ENCODE measurements at places on chromosomes 6 and 20. TPM values are rescaled to one million over a fixed set of nuclear protein-coding genes. Genes with fewer than 3 reads are reported as not detected.
A peak's percentile ranks its signal among the peaks of the same experiment; 100 is the strongest.

DNA sequence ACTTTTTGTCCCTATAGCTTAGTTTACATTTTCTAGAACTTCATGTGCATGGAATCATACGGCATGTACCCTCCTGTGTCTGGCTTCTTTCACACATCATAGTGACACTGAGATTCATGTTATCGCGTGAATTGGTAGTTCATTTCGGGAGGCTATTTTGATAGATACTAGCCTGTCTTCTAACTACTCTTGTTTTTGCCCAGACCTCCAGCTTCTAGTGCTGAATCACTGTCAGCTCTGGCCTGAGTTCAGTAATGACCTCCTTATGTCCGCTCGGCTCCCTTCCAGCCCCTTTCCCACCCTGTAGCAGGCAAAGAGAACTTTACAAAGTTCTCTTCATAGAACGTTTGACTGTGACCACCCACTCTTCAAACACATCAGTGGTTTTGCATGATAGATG lies 14.1 kb downstream of the MYBL2 start:
- no peaks in the 10 kb centered on the region for H3K27me3 ChIP-seq
- no peak overlapping the region for H3K4me3 ChIP-seq
- no peaks in the 10 kb centered on the region for H3K36me3 ChIP-seq
- H3K27ac ChIP-seq: no peak overlapping the region

POPDC3 gene
- total RNA-seq: 2.9 TPM

DNA sequence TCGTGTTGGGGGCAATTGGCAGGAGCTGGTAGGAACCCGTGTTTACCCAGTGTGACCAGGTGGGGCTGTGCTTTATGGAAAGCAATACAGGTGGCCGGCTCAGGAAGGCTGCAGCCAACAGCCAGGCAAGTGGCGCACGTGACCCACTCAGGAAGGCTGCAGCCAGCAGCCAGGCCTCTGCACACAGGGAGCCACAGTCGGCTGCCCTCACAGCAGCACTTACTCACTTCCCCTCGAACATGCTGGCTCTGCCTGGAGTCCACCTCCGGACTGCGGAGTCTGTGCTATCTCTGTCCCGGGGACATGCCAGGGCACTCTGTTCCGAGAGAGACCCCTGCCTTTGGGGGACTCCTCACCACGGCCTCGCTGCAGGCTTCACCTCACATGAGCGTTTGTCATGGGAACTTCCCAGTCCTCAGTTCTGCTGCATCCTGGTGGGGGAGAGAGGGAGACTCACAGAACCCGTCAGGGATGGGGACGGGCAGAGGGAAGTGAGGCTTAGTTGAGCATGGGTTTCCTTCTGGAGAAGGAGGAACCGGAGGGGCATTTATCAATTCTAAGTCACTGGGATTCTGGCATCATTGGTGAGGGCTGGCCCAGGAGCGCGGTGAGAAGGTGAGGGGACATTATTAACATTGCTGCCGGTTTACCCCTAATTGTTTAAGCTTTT lies 76.8 kb downstream of the TTLL2 start:
- no peaks in the 10 kb centered on the region for H3K4me1 ChIP-seq
- peak; percentile 68 for DNase-seq
- no peak overlapping the region for H3K4me3 ChIP-seq
- no peaks in the 10 kb centered on the region for H3K27me3 ChIP-seq
- no peaks in the 10 kb centered on the region for H3K36me3 ChIP-seq

DNA sequence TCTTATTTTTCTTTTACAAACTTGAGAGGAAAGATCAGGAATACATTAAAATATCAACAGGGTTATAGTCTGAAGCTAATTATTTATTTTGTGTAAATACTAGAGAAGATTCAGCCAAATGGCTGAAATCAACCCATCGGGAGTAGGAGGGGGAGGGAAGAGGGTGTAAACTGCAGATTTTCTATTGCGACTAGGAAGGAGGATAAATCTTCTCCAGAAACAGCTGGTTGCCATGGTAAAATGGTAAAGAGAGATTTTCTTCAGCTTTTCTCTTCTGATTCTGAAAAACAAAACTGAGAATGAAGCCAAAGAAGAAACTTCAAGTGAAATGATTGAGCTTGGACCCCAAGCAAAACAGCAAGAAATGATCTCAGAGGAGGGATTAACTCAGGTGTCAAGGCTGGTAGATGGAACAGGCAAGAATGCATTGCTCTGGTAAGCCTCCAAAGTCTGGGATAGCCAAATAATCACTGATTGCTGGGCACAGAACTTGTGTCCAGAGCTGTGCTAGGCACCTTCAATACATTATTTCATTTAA lies 193.5 kb upstream of the SPTLC3 start:
- H3K4me1 ChIP-seq: no peaks in the 10 kb centered on the region
- no peak for DNase-seq
- no peaks in the 10 kb centered on the region for H3K27me3 ChIP-seq
- no peaks in the 10 kb centered on the region for H3K36me3 ChIP-seq

- DNase-seq: no peak
- no peaks in the 10 kb centered on the region for H3K36me3 ChIP-seq
- H3K27ac ChIP-seq: no peak overlapping the region
- H3K4me1 ChIP-seq: no peaks in the 10 kb centered on the region
Observed at GRCh38 chr6:68628161-68628560, 6.9 kb upstream of the ADGRB3 start.

LKAAEAR1 gene
- total RNA-seq: not detected

DNA sequence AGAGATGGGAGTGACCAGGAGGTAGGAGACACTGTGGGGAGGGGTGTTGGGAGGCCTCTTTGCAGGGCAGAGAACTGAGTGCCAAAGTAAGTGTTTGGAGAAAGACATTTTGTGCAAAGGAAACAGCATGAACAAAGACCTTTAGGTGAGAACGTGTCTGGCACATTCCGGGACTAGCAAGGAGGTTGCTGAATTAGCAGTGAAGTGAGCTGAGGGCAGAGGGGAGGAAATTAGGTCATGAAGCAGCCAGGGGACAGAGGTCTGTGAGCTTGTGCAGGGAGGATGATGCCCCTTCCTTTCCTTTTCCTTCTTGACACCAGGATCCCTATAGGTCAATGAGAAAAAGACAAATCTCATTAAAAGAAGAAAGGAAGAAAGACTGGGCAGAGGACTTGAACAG lies 21.4 kb upstream of the AHCY start:
- H3K4me1 ChIP-seq: peaks cover 15% of the 10 kb centered on the region
- H3K4me3 ChIP-seq: no peak overlapping the region
- no peak for DNase-seq
- no peaks in the 10 kb centered on the region for H3K27me3 ChIP-seq
- no peaks in the 10 kb centered on the region for H3K36me3 ChIP-seq

GRCh38 chr20:14344746-14345145 lies 7.3 kb upstream of the FLRT3 start:
- DNase-seq: no peak
- H3K4me3 ChIP-seq: no peak overlapping the region
- H3K27me3 ChIP-seq: no peaks in the 10 kb centered on the region
- no peak overlapping the region for H3K27ac ChIP-seq
- H3K4me1 ChIP-seq: no peaks in the 10 kb centered on the region

LY6G6D gene
- not detected for total RNA-seq

- no peaks in the 10 kb centered on the region for H3K36me3 ChIP-seq
- H3K27ac ChIP-seq: no peak overlapping the region
- no peaks in the 10 kb centered on the region for H3K4me1 ChIP-seq
- DNase-seq: no peak
- no peak overlapping the region for H3K4me3 ChIP-seq
Observed at GRCh38 chr6:40735121-40735520, 148.0 kb upstream of the LRFN2 start.

DNA sequence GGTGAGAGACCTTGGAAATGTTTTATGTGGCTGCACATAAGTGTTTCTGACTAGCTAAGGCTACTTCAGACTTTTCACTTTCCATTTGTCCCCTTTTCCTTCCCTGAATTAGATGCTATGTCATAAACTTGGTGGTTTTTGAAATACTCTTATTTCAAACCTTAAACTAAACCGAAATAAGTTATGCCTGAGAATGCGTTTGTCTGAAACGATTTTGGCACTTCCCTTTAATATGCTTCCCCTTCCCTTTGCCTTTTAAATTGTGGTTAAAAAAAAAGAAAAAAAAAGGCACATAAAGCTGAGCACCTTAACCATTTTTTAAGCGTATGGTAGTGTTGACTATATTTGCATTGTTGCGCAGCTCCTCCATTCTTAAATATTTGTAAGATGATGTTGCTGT lies 14.3 kb downstream of the ZNF451 start:
- H3K27me3 ChIP-seq: no peaks in the 10 kb centered on the region
- no peak for DNase-seq
- no peak overlapping the region for H3K27ac ChIP-seq

C20orf202 gene
- total RNA-seq: not detected

DNA sequence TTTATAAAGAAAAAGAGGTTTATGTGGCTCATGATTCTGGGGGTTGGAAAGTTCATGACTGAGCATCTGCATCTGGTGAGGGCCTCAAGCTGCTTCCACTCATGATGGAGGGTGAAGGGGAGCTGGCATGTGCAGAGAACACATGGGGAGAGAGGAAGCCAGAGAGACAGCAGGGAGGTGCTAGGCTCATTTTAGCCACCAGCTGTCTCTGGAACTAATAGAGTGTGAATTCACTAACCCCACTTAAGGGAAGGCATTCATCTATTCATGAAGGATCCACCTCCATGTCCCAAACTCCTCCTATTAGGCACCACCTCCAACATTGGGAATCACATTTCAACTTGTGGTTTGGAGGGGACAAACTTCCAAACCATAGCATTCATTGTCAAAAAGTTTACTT lies 137.3 kb upstream of the PMEPA1 start:
- H3K27ac ChIP-seq: no peak overlapping the region
- no peaks in the 10 kb centered on the region for H3K36me3 ChIP-seq
- no peak overlapping the region for H3K4me3 ChIP-seq
- H3K27me3 ChIP-seq: no peaks in the 10 kb centered on the region

DNA sequence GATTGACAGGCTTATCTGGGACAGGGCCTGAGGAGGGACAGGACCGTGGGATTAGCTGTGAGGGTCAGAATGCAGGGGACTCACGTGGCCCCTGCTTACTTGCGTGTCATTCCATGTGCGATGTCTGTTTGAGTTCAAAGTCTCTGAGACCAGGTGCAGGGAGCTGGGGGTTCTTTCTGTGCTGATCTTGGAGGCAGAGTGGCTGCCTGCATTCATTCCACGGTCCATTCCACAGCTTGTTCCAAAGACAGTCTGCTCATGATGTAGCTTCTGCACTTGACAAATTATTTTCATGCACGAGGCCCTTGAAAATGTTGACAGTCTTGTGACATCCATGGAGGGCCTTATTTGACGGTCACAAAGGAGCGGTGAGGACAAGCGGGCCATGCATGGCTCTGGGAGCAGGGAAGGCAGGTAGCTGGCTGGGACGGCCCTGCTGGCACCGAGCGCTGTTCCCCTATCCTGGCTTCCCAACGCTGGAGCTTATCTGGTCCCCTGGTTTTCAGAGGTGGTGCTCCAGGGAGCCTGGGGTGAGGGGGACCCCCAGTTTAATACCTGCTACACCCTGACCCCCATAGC lies 156.3 kb upstream of the RNF24 start:
- H3K4me1 ChIP-seq: peaks cover 36% of the 10 kb centered on the region
- peaks cover 16% of the 10 kb centered on the region for H3K36me3 ChIP-seq
- no peak for DNase-seq
- no peaks in the 10 kb centered on the region for H3K27me3 ChIP-seq
- H3K27ac ChIP-seq: peak overlapping the region; percentile 49

GRCh38 chr6:33677143-33677660 lies 34.3 kb downstream of the UQCC2 start:
- H3K27ac ChIP-seq: no peak overlapping the region
- H3K36me3 ChIP-seq: peaks cover 100% of the 10 kb centered on the region
- DNase-seq: no peak
- H3K4me3 ChIP-seq: no peak overlapping the region
- no peaks in the 10 kb centered on the region for H3K4me1 ChIP-seq

DNA sequence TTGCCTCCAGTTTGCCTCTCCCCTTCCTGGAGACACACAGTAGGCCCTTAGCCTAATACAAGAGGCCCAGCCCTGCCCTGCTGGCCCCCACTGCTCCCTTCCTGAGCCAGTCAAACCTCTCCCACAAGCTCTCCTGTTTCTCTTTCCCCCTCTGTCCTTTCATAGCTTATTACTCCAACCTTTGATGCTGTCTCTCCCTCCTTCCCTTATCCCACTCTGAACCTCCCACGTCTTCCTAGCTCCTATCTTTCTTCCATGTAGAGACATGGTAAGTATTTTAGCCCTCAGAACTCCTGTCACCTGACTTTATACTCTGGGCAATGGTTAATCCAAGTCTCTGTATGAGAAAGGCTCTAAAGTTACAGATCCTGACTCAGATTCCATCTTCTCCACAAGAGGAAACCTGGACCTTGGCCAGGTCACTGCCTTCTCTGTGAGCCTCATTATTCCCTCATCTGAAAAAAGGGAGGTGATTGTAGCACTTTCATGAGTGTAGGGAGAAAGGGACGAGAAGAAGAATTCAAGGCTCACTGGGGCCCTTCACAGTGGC lies 6.7 kb downstream of the TGIF2 start:
- DNase-seq: no peak
- no peak overlapping the region for H3K4me3 ChIP-seq
- peaks cover 13% of the 10 kb centered on the region for H3K4me1 ChIP-seq
- H3K27me3 ChIP-seq: no peaks in the 10 kb centered on the region
- H3K36me3 ChIP-seq: peaks cover 47% of the 10 kb centered on the region

RAD21L1 gene
- not detected for total RNA-seq

GRCh38 chr20:36519012-36519719 lies 22.2 kb upstream of the MYL9 start:
- H3K4me1 ChIP-seq: no peaks in the 10 kb centered on the region
- no peak overlapping the region for H3K27ac ChIP-seq
- no peak for DNase-seq
- H3K27me3 ChIP-seq: no peaks in the 10 kb centered on the region
- H3K36me3 ChIP-seq: peaks cover 9% of the 10 kb centered on the region
- no peak overlapping the region for H3K4me3 ChIP-seq

- peaks cover 27% of the 10 kb centered on the region for H3K36me3 ChIP-seq
- no peaks in the 10 kb centered on the region for H3K27me3 ChIP-seq
- H3K4me1 ChIP-seq: peaks cover 3% of the 10 kb centered on the region
- no peak for DNase-seq
- H3K4me3 ChIP-seq: no peak overlapping the region
Observed at GRCh38 chr20:33773412-33774089, 37.6 kb upstream of the CHMP4B start.

DPPA5 gene
- total RNA-seq: not detected

DNA sequence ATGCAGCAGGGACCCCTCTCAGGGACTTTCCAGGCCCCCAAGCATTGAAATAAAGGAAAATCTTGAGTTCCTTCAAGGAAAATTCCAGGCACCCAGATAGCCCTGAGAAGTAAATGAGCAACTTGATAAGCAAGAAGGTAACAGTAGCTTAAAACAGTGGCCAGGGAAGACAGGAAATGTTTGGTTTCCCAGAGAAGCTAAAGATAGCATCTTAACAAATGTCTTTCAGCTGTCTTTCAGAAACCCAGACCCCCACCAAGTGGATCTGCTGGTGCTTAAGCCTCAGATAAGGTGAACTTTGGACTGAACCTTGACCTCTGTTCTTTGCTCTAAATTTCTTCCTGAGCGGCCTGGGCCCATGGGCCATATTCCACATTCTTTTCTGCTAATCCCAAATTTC lies 117.8 kb upstream of the CST7 start:
- H3K27me3 ChIP-seq: no peaks in the 10 kb centered on the region
- H3K36me3 ChIP-seq: no peaks in the 10 kb centered on the region
- no peak for DNase-seq
- no peak overlapping the region for H3K27ac ChIP-seq

- no peak overlapping the region for H3K27ac ChIP-seq
- no peak for DNase-seq
Observed at GRCh38 chr6:136963259-136963658, 41.2 kb downstream of the SLC35D3 start.

FAM83B gene
- total RNA-seq: 9.3 TPM

Data from stomach (tissue), 19 donors.